ENCODE measurements at places on chromosomes 3 and 15.

DNA sequence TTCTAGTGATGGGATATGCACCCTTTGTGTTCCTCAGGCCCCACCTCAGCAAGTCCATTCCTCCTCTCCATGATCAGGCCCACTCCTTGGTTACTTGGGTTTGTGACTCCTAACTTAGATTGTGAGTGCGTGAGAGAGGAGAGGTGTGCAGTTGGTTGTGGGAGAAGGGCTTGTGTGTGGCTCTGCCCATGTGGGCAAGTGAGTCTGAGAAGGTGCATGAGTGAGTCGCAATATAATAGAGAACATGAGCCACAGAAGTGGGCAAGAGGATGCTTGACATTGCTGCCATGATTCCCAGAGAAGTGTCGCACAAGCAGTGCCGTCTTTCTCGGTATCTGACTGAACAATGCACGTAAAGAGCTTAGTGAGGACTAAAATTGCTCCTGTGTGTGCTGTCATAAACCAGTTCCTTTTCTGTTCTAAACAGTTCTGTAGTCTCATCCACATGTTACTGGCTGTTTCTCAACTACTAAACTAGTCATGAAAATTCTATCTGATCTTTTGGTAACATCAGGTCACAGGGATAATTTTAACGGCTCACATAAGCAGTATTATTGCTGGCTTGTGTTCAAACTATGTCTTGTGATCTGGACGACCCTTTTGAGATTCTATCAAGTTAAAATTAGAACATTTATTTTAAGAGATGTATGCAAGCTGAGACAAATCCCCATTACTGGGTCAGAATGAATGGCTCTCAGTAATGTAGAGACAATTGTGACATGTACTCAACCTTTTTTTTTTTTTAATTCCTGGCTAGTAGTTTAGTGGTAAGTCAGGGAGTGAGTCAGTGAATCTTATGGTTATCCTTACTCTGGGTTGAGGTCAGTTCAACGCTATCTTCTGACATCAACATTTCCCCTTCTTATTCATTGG is 25.6 kb downstream of the GYG1 start:
- no peak for DNase-seq

- DNase-seq, result no peak
Measured at GRCh38 chr3:43905157-43905556, 214.4 kb downstream of the ABHD5 start.

DNA sequence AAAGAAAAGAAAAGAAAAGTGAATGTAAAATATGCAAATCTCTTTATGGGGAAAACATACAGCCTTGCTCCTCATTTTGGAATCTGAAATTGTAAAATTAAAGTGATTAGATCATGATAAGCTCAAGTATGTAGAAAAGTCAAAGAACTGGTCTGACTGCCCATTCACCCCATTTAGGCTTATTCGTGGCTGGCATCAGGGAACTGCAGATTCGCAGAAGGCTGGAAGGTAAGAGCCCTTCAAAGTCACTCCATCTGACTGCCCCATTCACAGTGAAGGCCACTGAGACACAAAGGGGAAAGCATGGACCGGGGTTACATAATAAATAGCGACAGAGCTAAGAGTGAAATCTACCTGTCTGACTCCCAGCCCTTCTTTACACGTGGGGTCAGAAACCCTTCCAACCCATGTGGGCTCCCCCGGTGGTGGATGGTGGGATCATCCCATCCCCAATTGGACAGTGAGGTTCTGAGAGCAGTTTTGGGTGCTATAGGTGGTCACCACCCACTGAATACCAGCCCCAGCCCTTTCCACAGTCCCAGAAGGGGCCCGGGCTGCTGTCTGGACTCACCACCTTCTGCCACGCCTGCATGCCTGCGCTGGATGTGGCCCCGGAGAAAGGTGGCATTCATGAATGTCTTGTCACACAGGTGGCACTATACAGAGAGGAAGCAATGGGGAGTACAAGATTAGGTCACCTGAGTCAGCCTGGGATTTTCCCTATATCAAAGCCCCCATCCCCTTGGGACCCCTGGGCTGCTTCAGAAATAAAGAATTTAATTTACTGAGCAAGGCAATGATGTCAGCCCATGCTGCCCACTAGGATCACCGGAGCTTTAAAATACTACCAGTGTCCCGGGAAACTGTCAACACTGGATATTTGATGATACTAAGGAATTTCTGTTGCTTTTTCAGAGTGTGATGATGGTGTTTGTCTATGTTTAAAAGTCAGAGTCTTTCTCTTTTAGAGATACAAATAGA is 17.9 kb downstream of the DZIP1L start:
- no peak for DNase-seq

GRCh38 chr3:165259541-165260193 is 63.5 kb upstream of the SLITRK3 start:
- DNase-seq, result no peak

- DNase-seq, result no peak
Measured at GRCh38 chr3:44848634-44849033, 13.1 kb upstream of the TMEM42 start.

DNA sequence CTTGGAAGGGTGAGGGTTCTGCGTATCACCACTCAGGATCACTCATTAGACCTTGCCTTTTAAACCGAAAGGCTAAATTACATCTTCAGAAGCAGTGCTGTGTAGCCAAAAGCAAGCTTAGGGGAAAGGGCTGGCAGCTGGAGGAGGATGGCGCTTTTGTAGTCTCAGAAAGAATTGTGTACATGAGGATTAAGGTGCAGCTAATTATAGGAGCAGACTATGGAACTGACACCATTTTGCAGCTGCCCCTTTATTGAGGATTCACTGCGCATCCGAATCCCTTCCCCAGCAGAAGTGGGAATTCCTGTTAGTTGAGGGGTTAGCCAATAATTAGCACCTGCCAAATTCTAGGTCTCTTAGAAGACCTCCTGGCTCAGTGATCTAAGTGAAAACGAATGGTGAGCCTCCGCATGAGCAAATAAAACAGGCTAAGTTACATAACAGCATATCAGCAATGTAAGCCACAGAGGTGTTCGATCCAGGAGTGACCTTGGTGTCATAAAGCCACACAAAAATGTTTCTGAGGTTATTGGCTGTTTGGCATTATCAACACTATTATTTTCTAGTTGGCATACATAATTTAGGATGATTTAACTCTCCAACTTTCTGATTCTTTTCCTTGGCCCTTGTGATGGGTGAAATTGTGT is 42.6 kb upstream of the SEMA6D start:
- no peak for DNase-seq

DNA sequence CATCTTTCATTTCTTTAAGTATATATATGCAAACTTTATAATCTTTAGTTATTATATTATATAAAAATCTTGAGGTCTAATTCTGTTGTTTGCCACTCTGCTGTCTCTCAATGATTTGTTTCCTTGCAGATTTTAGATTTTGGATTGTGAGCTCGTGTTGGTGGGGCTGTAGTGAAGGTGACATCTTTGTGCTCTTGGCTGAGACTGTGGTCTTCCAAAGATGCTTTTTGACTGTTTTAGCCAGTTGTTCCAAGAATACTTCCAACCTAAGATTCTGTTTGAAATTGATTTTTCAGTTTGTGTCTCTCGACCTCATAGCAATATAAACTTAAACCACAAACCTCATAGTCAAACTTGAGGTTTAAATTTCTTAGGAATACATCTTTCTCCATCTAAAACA is 326.5 kb downstream of the SLC9A9 start:
- DNase-seq, result no peak

DNA sequence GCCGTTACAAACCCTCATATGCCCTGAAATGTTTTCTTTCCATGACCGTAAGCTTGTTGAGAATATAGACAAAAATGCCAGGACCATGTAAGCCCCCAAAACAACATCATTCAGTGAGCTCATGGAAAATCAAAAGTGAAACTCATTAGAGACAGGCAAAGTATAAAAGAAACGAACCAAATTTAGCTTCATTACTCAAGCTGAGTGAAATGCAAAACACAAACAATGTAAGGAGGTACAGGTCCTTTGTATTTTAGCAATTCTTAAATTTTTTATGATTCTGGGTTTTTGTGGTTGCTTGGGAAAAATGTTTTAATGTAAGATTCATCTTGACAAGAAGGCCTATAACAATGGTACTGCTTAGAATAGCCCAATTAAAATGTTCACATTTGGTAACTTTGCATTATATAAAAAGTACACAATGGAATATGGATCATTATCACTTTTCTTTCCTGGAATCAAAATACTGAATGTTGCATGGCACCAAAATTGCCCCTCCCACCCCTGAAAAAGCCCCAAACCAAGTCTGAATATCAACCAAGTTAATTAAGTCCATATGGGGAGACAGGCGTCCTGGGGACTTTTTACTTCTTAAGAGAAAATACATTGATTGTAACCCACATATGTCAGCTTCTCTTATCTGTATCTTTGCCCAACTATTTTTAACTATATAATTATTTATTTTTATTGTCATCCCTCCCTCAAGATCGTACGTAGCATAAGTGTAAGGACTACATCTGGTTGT is 247.7 kb upstream of the CDIN1 start:
- peak; percentile 9 for DNase-seq

DNA sequence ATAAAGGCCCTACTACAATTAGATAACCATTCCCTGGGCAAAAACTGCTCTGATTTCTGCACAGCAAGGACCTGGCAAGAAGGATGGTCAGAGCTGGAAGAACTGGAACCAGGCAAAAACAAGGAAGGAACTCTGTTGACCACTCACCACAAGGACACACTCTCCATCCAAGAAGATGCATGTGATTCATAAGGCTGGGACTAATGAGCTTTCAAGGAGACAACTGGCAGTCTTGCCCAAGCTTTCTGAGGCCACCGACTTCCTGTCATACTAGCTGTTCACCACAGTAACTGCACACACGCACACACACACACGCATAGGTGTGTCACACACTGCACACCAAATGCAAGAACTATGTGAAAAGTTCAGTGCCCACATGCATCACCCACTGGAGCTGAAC is 256.6 kb downstream of the OCA2 start:
- no peak for DNase-seq

Data from MM.1S (cell line).